LHCN-M2 (cell line): ENCODE measurements at places on chromosomes 4 and X. TPM values are rescaled to one million over a fixed set of nuclear protein-coding genes. Genes with fewer than 3 reads are reported as not detected.

ENPEP gene
- 0.13 and 0.17 TPM in 2 replicates for total RNA-seq

MEPE gene
- total RNA-seq = not detected in 2 replicates

GABRG1 gene
- not detected in 2 replicates for total RNA-seq

TEX13B gene
- not detected in 2 replicates for total RNA-seq

H2BW2 gene
- not detected in 2 replicates for total RNA-seq

APELA gene
- total RNA-seq = not detected in 2 replicates

CXCR3 gene
- not detected in 2 replicates for total RNA-seq

XK gene
- total RNA-seq = 0.11 and 0.13 TPM in 2 replicates

VEGFD gene
- not detected in 2 replicates for total RNA-seq

DNA sequence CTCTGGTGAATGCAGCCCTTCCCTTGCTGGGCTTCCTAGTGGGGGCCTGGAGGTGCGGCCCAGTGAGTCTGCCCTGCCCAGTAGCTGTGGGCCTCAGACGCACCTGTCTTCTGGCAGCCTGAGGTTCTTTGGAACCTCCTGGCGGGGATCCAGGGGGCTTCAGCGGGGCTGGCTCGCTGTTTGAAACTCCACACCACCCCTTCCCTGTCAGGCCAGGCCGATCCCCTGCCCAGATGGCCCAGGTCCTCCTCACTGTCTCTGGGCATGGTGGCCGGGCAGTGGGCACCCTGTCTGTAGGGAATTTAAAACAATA is 10.7 kb upstream of the NKX1-1 start:
- no peak for DNase-seq

DNA sequence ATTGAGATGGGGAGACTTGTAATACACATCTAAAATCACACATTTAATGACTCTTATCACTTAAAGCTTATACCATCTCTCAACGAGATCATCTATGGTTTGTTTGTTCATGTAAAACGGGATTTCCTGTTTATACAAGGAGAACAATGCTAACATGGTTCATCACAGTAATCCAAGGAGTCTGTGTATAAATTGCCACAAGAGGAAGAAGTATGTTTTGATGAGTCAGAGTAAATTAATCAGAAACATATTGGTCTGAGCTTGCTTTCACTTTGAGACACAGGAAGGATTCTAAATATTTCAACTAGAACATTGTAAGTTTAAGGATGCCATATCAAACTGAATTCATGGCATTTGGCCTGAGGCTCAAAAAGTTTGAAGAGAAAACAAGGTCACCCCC is 594.1 kb downstream of the GLUD2 start:
- DNase-seq = peak; percentile 0

- DNase-seq = no peak
These were observed 1718.0 kb upstream of the PCDH7 start for GRCh38 chr4:29002151-29002550.

GRCh38 chr4:138952411-138952810 is 63.2 kb upstream of the NOCT start:
- peak; percentile 17 for DNase-seq

DNA sequence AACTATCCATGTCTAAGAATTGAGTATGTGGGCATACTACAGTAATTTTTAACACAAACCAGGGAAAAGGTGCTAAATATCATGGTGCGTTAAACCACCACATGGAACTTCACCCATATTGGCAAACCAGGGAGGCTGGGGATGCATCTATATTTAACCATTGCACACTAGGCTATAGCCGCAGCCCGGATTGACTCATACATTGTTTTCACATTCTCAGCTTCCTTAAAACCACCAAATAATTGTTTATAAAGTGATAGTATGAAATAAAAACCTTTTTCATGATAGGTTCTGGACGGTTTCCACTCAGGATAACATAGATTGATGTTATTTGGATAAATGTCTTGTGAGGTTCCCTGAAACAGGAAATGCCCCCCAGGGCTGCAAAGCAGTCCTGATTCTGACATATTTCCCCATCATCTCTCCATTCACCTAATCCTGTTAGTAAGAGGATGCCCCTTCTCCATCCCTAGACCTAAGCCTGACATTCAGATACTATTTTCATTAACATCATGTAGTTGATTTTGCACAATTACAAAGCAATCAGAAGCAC is 7.9 kb downstream of the COL25A1 start:
- DNase-seq = peak; percentile 84

DNA sequence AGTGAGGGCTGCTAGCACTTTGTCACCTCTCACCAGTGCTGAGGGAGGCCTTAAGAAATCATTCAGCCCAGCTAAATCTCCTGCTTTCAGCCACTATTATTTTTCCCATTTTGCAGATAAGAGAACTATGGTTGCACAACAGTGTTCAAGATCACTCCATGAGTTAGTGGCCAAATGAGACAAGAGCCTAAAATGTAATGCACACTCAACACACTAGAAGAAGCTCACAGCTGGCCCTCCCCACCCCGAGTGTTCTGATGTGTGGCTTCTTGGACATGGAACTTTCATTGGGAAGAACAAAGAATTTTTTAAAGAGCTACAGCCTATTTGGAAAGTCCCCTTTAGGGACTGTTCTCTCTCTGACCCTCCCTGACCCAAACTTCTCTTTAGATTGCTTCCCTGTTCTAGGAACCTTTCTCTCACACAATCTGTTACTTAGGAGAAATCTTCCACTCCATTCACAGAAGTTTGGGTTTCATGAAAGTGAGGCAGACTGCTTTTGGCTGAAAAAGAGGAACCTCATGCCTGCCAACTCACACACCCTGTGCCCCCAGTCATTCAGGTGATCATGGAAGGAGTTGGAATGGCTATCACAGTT is 44.0 kb upstream of the CT47C1 start:
- DNase-seq = no peak

GRCh38 chr4:115201042-115201330 is 87.6 kb upstream of the NDST4 start:
- no peak for DNase-seq

DNA sequence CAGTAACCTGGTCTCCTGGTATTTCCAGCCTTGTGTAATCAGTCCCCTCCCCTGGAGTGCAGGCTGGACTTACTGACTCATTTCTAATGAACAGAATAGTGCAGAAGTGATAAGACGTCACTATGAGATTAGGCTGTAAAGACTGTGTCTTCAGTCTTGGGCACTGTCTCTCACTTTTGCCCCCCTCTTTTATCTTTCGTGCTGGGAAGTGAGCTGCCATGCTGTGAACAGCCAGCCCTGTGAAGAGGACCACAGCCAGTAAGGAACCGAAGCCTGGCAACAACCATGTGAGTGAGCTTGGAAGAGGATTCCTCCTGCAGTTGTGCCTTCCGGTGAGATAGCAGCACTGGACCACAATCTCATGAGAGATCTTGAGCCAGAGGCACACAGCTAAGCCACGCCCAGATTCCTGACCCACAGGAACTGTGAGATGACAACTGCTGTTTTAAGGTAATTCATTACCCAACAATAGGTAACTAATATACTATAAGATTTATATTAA is 67.5 kb upstream of the GPR34 start:
- peak; percentile 37 for DNase-seq

DNA sequence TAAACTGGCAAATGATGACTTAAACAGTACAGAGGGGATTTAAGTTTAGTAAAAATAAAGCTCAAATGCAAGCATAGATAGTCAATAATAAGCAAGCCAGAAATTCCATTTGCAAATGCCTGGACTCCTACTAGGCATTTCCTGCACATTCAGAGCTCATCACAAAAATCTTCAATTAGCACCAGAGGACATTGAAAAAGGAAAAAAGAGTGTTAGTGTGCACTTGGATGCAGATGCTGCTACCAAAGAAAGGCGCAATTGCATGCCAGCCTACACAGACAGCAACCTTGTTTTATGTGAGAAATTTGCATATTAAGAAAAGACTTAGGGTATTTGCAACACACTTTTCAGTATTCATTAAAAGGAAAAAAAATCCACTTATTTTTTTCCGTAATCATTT is 282.1 kb downstream of the GRIA2 start:
- DNase-seq = no peak

- DNase-seq = no peak
These were observed 8.4 kb downstream of the TLR10 start for GRCh38 chr4:38774181-38774955.

DNA sequence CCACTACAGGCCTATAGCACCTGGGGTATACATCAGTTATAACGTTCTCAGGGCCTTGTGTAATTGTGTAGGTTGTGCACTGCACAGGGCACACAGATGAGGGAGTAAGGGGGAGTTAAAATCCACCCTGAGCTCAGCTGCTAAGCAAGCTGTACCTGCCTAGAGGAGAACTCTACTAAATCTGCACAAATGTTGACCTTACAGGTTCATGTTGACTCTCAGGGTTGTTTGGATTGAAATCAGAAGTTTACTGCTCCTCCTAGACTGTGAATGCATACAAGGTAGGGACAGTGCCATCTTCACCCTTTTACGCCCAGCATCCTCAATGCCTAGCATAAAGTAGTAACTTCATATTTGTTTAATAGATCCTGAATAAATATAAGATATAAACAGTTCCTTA is 89.8 kb downstream of the SMARCA1 start:
- no peak for DNase-seq

GRCh38 chrX:28391528-28391927 is 195.7 kb upstream of the IL1RAPL1 start:
- no peak for DNase-seq

DNA sequence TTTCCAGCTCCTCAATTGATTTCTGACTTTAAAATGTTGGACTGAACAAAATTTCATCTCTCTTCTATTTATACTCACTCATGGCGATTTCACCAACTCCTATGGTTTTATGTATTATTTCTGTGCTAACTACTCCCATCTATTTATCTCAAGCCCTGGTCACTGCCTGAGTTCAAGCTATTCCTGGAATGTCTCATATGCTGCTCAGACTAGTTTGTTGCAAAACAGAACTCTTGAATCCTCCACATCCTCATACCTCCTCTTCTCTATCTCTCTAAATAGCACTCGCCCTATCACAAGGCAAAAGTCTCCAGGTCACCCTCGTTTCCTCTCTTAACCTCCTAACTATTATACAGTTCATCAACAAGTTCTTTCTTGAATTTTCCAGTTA is 19.0 kb upstream of the DDX60 start:
- DNase-seq = no peak

DNA sequence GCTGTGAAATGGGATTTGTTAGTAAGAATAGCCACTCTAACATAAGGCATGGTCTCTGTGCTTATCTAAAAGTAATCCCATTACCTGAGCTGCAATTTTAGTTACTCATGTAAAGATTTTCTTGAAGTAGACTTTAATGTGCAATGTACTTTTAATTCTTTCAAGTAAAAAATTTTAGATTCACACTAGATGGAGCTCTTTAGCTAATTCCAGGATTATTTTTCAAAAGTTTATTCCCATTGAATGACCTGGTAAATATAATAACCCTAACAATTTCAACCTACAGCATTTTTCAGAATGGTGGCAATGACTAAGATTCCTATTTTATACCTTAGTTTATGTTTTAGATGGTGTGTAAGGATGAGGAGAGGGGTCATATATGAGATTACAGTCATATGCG is 18.1 kb downstream of the USP38 start:
- DNase-seq = peak; percentile 12

DNA sequence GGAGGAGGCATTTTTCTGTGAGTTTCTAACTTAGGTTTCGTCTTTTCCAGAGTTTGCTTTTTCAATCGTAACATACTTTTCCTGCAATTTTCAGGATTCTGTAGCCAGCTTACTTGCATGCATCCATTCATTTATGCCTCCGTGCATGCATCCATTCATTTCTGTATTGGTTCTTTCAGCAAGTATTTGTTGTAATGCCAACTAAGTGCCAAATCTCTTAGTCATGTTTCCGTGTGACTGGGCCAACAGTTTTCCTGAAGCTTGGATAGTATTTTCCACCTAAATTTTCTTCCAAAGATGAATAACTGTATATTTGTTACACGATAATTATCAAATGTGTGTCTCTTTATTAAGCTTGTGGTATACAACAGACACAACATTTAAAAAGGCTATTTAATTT is 41.5 kb downstream of the CBLL2 start:
- no peak for DNase-seq

GRCh38 chr4:139416073-139416673 is 37.7 kb upstream of the RAB33B start:
- peak; percentile 35 for DNase-seq
